ENCODE measurements at places on chromosomes 7 and 10.

GRCh38 chr7:147079921-147080420 lies 963.4 kb downstream of the CNTNAP2 start:
- no peak for DNase-seq

GRCh38 chr10:19983880-19984565 lies 167.8 kb downstream of the PLXDC2 start:
- no peak for DNase-seq

DNA sequence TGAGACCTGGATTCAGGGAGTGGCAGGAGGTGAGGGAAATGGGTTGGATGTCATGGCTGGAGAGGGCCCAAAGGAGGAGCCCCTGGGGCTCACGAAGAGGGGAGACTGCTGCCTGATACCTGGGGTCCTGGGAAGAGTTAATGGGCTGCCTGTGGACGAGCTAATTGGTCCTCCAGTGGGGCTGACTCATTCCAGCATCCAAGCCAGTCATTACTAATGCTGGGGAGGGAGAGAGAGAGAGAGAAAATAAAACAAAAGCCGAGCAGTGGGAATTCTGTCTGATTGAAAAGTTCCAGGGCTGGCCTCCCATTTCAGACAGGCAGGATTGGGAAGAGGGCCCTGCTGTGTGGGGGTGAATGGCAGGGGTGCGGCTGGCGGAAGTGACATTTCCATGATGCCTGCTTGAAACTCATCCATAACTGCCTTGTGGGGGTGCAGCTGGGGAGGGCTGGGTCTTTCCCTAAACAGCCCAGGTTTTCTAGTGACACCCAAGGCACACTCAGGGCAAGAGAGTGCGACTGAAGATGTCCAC lies 297.8 kb downstream of the RPS24 start:
- DNase-seq: no peak

GRCh38 chr7:127532736-127533135 lies 52.7 kb downstream of the GCC1 start:
- DNase-seq: no peak

DNA sequence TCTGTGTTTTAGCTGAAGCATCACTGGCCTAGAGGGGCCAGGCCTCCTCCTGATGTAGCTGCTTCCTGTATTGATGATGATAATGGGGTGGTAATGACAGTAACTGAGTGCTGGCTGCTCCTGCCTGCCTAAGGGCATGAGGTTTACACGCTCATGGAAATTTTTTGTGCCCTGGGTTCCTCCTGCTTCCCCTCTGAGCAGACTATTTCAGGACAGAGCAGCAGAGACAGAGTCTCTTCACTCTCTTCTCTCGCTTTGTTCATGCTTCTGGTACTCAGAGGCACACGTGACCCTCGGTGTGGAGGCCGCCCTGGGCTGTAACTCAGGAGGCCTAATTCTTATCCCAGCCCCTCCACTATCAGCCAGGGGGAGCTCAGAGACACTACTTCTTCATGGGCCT lies 27.9 kb downstream of the LRRC20 start:
- DNase-seq: no peak

DNA sequence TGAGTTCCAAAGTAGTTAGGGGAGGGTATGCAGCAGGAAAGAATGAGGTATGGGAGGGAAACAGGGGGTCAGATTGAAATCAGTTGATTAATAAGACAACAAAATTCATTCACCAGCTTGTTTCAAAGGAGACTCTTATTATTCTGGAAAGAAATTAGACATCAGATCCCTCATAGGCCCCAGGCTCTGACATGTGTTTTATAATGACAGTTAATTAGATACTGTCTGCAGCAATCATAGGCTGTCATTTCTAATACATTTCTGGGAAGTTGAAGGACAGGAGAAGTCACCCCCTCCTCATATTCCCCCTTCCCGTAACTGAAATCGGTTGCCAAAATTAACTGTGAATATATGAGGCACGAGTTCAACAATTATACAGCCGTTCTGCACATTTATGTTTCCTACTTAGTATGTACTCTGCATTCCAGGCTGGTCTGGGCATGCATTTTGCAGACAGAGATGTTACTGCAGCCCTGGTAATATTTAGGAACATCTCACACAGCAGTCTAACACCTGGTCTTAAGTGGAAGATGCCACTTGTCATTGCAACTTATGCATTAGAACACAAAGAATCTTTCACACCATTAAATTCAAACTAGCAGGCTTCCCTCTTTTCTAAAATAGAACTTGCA lies 355.2 kb upstream of the LRGUK start:
- DNase-seq: no peak

GRCh38 chr7:106883456-106884026 lies 18.5 kb downstream of the PIK3CG start:
- DNase-seq: no peak

DNA sequence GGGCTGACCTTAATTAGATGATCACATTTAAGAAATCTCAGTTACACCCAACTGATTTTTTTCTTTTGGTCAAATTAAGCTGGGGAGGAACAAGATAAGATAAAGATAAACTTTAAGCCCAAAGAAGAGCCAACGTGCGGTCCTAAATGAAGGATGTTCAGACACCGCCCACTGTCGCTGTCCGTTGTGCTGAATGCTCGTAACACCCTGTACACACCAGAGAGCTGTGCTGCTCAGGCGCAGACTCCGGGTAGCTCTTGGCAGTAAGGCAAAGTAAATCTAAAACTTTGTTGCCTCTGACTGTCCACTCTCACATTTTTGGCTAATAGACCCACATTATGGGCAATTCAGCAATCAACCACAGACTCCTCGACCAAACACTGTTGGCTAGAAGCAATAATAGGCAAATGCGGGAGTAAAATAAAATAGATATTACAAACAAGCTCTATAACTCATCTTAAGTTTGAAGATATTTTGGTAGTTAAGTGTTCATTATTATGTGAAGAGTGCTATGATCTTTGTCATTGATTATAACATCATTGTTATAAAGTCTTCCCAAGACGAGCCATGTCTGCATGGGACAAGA lies 57.1 kb downstream of the PLPP4 start:
- no peak for DNase-seq

GRCh38 chr10:128870830-128871597 lies 596.0 kb upstream of the MGMT start:
- DNase-seq: no peak

GRCh38 chr7:99027241-99027640 lies 116.7 kb downstream of the SMURF1 start:
- DNase-seq: no peak

DNA sequence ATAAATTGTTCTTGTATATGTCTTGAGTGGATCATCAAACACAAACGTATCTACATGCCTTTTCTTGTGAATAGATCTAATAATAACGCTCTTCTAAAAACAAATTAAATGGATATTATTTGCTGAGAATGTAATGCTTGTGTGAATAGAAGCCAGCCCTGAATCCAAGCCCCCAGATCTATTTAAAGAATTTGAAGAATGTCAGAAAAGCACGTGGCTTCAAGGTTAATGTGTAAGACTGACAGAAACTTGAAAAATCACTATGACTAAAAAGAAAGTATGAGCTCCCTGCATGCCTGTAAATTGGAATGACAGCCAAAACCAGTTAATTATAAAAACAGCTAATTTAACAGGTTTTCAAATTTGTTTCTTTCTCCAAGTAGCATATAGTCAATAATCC lies 43.2 kb upstream of the ATRNL1 start:
- DNase-seq: no peak

- DNase-seq: no peak
Measured at GRCh38 chr7:157574120-157574825, 237.5 kb downstream of the DNAJB6 start.

DNA sequence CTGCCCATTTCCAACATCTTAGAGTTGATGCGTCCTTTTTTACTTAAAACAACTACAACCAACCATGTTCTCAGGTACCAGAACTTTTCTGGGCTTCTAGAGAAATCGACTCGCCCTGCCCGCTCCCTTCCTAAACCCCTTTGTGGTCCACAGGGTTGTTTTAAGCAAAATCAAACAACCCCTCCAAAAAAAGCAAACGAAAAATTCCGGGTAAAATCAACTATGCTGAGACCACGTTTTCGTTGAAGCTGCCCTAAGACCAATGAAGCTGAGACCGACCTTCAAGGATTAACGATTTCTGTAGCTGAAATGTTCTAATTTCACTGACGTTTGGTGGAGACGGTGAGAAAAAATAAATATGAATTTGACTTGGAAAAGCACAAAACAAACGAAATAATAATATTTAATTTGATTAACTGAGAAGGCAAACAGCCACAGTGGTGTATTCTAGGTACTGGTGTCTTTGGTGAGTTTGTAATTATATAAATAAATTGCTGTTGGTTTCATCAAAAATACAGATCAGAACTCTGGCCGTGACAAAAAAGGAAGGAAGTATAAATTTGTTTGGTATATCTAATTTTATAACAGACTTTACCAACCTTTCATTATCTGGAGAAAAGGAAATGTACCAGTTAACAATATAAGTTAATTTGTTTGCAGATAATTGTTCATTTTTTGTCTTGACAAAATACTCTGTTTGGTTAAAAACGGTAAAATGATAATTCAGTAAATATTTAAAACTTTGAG lies 4.7 kb upstream of the IGF2BP3 start:
- DNase-seq: no peak

DNA sequence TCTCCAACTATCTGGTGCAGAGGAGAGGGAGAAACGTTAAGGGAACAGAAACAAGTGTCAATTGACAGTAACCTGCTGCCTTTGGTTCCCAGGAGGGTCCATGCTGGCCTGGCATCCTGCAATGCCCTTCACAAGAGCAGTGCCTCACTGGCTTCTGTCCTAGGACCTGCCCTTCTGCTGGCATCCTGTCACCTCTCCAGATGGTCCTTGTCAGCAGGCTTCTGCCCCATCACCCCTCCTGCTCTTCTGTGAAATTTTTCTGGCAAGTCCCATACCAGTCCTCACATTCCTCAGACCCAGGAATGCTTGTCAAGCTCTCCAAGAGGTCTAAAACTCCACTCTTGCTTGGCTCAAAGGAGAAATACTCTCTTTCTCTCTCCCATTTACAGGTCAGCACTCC lies 34.2 kb downstream of the C10orf67 start:
- DNase-seq: no peak

GRCh38 chr10:129712000-129712399 lies 245.0 kb downstream of the MGMT start:
- no peak for DNase-seq

- no peak for DNase-seq
Measured at GRCh38 chr10:104487794-104488438, 134.3 kb downstream of the CFAP58 start.

DNA sequence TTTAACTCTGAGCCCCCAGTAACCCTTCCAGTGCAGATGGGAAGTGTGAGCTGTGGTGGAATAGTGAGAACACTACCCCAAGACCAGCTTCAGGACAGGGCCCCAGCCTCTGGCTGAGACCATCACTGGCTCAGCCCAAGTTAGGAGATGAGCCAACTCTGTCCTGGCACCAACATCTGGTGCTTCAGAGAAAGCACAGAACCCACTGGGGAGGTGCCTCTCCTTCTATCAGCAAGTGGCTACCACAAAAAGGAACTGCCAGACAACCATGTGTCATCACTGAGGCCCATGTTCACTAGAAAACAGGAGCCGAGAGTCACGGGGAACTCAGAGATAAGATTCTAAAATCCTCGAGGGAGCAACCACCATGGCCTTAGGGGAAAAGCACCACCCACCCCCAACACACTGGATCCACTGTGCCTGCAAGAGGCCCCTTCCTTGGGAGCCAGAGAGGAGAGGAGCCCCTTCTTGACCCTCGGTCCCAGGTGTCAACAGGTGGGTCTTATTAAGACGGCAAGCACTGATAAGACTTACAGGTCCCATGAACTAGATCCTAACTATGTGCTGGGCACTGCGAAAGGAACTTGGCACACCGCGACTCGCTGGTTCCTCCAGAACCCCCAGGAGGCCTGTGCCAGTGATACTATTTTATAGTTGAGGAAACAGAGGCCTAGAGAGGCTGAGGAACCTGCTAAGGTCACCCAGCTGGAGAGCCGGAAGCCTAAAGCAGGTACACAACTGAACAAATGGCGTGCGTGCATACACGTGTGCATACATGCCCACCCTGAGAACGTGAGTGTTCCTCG lies 102.7 kb downstream of the FAM53B start:
- DNase-seq: no peak

GRCh38 chr10:86264481-86265231 lies 101.9 kb downstream of the GRID1 start:
- no peak for DNase-seq

GRCh38 chr7:143279186-143280098 lies 5.3 kb upstream of the TMEM139 start:
- no peak for DNase-seq

GRCh38 chr7:21149809-21150208 lies 278.1 kb upstream of the SP4 start:
- DNase-seq: no peak

GRCh38 chr10:129090618-129091366 lies 376.2 kb upstream of the MGMT start:
- no peak for DNase-seq

- DNase-seq: no peak
Measured at GRCh38 chr10:1577373-1577770, 160.0 kb downstream of the ADARB2 start.

DNA sequence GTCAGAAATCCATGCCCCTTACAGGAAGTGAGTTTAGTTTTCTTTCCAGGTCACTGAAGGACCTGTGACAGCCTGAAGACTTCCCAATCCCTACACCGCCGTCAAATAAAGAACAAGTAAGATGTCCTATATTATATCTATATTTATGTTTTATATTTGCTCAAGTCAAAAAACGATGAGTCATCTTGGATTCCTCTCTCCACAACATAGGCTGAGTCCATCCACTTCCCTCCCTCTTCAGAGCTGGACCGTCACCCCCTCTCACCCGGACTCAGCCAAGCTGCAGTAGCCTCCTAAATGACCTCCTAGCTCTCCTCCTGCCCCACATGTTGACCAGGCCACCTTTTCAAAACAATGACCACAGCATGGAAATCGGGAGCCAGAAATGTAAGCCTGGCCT lies 53.5 kb downstream of the GLI3 start:
- DNase-seq: no peak

- no peak for DNase-seq
Measured at GRCh38 chr10:100886521-100886920, 26.2 kb upstream of the SLF2 start.

GRCh38 chr10:133272964-133273420 lies 3.7 kb downstream of the ADAM8 start:
- no peak for DNase-seq

DNA sequence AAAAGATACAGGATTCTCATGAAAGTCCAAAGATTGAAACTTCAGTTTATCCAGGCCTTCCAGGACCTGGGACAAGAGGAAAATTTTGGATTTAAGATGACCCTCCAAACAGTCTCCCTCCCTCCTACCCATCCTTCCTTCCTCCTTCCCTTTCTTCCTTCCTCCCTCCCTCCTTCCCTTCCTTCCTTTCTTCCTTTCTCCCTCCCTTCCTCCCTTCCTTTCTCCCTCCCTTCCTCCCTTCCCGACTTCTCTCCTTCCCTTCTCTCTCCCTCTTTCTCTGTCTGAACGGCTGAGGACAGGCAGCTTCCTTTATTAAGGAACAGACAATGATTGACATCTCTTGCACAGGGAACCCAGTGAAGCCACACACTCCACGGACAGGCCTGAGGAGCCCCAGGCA lies 23.3 kb downstream of the SFTPD start:
- DNase-seq: no peak

GRCh38 chr7:12102126-12102525 lies 109.0 kb upstream of the TMEM106B start:
- no peak for DNase-seq

GRCh38 chr7:68313806-68314205 lies 1284.5 kb upstream of the AUTS2 start:
- DNase-seq: no peak

- no peak for DNase-seq
Measured at GRCh38 chr7:8131694-8132605, 130.0 kb downstream of the ICA1 start.
